ENCODE measurements at places on chromosomes 5 and 9. TPM values are rescaled to one million over a fixed set of nuclear protein-coding genes. Genes with fewer than 3 reads are reported as not detected.

GRCh38 chr9:87181670-87182069, 234.4 kb upstream of the GAS1 start:
- DNase-seq = no peak

- no peak for DNase-seq
These were observed 435.8 kb upstream of the PAPPA start for GRCh38 chr9:115717711-115718173.

DNA sequence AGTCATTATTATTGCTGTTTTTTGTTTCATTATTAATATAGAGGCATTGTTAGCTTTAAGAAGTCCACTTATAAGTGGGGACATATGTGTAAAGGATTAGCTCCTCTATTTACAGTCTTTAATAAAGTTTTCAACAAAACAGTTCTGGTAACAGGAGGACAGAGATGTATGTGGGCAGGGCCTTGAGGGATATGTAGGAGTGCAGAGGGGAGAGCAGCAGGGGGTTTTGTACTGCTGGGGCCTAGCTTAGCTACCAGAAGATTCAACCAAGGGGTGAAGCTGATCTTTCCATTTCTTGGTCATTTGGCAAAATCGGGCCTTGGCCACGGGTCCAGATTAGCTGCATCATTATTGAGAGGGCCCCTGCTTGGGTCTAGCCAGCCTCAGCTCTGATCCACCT, 89.9 kb downstream of the PPARGC1B start:
- DNase-seq = no peak

DNA sequence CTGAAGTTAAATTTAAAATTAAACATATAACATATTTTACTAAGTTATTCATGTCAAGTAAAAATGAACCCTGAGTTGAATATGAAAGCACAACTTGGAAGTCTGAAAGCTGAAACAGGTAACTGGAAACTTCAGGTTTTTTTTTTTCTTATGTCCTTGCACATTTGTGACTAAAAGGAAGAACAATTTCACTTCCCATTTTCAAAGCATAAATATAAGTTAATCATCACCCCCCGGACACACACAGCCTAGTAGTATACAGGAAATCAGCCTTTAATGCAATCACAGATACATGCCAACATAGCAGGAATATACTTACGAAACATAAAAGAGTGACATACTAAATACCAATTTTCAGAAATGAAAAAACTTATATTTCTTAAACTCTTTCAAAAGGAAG, 225.9 kb downstream of the RFX3 start:
- DNase-seq = no peak

GRCh38 chr5:126516852-126517251, 78.2 kb downstream of the ALDH7A1 start:
- no peak for DNase-seq

- DNase-seq = no peak
These were observed 3.2 kb upstream of the SRP19 start for GRCh38 chr5:112857866-112858265.

- no peak for DNase-seq
These were observed 105.9 kb downstream of the UNC13B start for GRCh38 chr9:35267710-35268109.

DNA sequence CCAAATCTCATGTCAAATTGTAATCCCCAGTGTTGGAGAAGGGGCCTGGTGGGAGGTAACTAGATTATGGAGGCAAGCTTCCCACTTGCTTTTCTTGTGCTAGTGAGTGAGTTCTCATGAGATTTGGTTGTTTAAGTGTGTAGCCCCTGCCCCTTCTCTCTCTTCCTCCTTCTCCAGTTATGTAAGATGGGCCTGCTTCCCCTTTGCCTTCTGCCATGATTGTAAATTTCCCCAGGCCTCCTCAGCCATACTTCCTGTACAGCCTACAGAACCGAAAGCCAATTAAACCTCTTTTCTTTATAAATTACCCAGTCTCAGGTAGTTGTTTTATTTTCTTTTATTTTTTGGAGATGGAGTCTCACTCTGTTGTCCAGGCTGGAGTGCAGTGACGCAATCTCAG, 18.2 kb upstream of the TXNDC8 start:
- no peak for DNase-seq

DNA sequence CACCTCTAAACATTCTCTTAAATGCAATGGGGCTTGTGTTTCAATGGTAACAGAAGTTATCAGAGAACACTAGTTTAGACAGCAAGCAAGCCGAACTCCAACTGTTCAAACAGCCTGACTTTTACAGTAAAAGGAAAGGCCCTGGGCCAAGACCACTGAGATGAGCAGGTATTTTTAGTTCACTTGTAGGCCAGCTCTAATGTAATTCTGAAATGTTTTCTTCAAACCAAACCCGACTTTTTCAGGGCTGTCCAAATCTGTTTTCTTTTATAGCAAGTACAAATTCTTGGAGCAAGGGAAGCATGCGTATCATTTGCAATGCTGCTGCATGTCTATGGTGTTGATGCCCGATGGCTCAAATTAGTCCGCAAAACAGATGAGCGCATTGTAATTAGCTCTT, 192.9 kb downstream of the SLF1 start:
- DNase-seq = no peak

DNA sequence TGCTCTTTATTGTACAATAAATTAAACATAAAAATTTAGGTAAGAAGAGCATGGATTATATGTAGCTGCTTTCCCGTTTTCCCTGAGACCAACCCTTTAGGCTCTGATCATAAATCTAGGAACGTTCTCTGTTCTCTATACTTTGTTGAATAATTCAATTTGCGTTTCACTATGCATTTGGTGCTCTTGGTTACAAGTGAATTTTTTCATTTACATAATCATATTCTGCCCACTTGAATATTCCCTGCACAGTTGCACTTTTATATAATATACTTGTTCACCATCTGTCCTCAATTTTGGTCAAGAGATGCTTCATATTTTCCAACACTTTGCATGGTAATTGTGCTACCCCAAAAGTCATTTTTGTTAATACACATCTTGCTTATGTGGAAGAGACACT, 741.8 kb downstream of the CDH12 start:
- no peak for DNase-seq

DNA sequence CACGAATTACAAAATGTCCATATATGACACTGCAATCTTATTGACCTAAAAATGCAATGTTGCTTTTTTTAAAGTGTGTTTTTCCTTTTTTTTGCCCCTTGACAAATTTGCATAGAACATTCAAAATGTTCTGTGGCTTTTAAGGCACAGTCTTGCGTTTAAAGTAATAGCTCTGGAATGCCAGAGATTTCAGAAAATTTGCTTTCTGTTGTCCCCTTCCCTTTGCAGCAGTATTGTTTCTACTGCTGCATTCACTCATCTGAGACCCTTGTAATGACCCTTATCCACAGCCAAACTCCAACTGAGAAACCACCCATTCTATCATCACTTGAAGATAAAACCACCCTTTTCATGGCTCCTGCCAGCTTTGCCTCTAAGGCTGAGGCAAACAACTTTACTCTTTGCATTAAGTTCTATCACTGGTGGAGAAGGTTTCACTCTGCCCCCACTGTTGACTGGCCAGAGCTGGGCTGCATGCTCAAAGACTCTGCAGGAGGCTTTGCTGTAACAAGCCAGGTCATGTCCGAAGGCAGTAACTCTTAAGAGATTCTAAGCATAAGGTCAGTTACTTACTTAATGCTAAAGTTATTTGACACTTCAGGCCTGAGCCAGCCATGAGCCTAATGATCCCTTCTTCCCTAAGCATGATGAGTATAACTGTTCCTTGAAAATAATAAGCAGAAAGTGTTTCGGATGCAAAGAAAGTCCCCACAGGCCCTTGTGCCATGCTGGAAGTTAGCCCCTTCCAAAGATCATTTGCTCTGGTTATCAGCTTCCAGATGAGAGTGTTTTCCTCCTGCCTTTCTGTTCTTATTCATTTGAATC, 101.9 kb downstream of the CD180 start:
- no peak for DNase-seq

- DNase-seq = no peak
These were observed 73.1 kb downstream of the DIRAS2 start for GRCh38 chr9:90569511-90569910.

DNA sequence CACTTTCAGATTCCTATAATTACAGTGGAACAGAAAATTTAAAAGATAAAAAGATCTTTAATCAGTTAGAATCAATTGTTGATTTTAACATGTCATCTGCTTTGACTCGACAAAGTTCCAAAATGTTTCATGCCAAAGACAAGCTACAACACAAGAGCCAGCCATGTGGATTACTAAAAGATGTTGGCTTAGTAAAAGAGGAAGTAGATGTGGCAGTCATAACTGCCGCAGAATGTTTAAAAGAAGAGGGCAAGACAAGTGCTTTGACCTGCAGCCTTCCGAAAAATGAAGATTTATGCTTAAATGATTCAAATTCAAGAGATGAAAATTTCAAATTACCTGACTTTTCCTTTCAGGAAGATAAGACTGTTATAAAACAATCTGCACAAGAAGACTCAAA, 29.5 kb downstream of the ZFYVE16 start:
- no peak for DNase-seq

DNA sequence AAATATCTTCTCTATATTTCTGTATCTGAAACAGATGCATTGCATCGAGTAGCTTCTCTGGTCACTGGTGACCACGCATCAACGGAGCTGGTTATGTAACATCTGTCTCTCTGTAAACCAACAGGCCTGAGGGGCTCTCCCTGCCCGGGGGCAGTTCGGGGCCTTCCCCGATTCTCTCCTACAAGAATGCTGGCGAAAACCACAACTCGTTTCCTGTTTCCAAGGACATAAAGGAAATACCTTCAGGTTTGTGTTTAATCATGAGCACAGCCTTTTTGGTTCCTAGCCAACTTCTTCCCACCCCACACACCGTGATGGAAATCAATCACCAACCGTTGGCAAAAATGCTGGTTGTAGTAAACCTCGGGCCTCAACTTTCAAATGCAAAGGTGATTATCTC, 25.1 kb downstream of the GDNF start:
- no peak for DNase-seq

- DNase-seq = no peak
These were observed 75.4 kb upstream of the ANKH start for GRCh38 chr5:14946815-14947620.

DNA sequence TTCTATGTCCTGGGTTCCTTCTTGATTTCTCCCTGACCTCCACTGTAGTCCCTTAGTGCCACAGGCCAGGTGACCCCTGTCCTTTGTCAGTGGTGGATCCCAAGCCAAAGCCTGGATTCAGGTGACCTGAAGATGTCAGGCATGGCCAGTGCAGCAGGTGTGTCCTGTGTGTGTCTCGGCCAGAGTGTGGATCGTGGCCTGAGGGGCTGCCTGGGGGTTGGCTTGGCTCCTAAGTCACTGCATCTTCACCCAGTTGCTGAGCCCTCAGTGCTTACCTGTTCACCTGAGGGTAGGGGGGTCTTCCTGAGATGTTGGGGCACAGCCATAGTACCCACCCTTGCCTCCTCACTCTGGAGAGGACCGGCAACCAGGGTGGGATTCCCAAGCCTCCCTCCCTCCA, 61.8 kb upstream of the PITX1 start:
- no peak for DNase-seq

GRCh38 chr9:17531642-17532254, 47.1 kb upstream of the SH3GL2 start:
- DNase-seq = no peak

GRCh38 chr5:148060309-148060708, 3.5 kb upstream of the SPINK5 start:
- DNase-seq = no peak

GRCh38 chr5:24226479-24226878, 418.3 kb downstream of the CDH10 start:
- no peak for DNase-seq

GRCh38 chr5:118060833-118061232, 927.5 kb downstream of the DTWD2 start:
- no peak for DNase-seq

DNA sequence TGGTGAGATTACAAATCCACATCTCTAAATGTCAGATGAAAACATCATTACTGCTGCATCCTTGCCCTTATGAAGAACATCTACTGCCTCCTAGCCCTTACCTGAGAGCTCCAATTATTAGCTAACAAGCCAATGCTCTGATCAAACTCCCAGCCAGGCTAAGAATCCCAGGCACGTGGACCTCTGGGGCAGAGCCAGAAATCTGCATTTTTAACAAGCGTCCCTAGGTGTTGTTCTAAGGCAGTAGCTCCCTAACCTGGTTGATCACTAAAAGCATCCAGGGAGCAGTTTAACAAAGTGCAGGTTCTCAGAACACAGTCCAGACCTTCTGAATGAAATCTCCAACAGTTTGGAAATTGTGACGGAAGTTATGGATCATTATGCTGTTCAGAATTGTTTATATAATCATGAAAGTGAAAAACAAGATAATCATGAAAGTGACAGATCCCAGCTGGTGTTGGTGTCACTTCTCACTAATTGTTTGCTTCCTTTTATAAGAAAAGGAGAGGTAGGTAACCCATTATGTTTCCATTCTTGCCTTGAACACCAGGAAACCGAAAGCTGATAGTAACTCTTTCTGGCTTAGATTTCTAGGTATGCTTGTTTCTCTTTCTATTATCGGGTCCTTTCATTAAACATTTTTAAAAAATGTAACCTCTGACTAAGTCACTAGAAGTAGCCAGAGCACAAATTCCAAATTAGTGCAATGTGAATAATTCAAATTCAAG, 216.5 kb upstream of the NR4A3 start:
- no peak for DNase-seq

DNA sequence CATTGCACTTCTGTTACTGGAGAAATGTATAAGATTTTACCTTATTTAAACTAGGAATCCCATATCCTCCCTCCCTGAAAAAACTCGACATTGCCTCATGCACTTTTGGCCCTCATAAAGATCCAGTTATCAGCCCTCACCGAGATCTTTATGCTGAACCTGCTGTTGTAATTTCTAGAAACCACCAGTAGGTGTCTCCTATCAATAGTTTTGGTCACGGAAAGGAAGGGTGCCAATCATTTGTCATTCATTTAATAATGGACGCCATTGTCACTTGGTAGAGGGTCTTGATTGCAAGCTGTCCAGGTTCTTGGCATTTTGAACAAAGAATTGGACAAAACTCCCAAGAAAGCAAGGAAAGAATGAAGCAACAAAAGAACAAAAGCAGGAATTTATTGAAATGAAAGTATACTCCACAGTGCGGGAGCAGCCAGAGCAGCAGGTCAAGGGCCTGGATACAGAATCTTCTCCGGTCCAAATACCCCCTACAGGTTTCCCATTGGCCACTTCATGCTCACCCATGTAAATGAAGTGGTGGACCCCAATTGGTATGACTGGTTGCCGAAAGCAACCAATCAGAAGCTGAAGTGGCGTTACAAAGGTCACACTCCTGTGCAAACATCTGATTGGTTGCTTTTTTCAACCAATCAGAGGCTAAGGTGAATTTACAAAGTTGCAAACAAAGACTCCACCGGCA, 524.3 kb downstream of the PSAT1 start:
- no peak for DNase-seq

GRCh38 chr9:126945682-126946081, 31.1 kb downstream of the RALGPS1 start:
- DNase-seq = no peak

The PPP3R2 gene
- not detected for total RNA-seq

The CXCL14 gene
- 184 TPM for total RNA-seq

The KYAT1 gene
- total RNA-seq = 12.8 TPM

The SUSD3 gene
- total RNA-seq = 6.6 TPM

The CFAP157 gene
- total RNA-seq = 0.80 TPM

The GFRA3 gene
- total RNA-seq = 17.7 TPM

The SEMA5A gene
- 109 TPM for total RNA-seq

The HAPLN1 gene
- not detected for total RNA-seq

The ZNF354B gene
- 29.0 TPM for total RNA-seq

The PCDHB16 gene
- 9.5 TPM for total RNA-seq

The SLC46A2 gene
- total RNA-seq = 0.27 TPM
